ENCODE measurements at places on chromosomes 3 and 15.

- DNase-seq = no peak
Observed at GRCh38 chr3:2950159-2950558, 160.0 kb downstream of the IL5RA start.

DNA sequence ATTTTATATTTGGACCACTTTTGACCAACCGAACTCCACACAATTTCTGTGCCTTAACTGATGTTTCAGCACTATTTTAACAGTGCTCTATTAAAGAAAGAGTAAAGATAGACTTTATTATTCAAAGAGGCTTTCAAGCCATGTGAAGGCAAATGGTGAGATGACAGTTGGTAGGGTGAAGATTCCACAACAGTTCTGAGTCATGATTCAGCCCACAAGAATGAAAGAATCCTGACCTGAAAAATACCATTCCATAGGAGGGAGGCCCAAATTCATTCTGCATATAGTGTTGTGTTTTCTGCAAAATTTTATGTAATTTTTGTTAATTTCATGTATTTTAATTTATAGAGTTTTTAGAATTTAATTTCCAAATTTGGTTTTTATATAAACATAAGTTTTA, 135.6 kb upstream of the STAC start:
- DNase-seq = no peak

DNA sequence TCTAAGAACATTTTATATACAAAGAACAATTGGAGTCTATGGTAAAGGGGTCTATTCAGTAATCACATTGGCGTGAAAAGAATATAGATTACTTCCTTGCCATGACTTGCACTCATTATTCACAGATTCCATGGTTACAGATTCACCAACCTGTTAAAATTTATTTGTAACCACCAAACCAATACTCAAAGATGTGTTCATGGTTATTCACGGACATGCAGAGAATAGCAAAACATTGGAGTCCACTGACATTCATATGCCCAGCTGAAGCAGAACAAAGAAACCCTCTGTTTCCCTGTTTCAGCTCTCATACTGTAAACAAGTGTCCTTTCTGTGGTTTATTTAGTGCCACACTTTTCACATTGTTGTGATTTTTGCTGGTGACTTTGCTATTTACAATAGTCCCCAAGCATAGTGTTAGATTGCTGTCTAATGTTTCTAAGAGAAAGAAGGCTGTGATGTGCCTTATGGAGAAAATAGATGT, 185.8 kb upstream of the TTC14 start:
- DNase-seq = no peak

GRCh38 chr15:51366920-51367319, 25.5 kb downstream of the GLDN start:
- DNase-seq = no peak

- DNase-seq = peak; percentile 40
Observed at GRCh38 chr3:171460725-171461524, 720 bp upstream of the TNIK start.

- no peak for DNase-seq
Observed at GRCh38 chr3:184160456-184160855, 5.3 kb downstream of the DVL3 start.

DNA sequence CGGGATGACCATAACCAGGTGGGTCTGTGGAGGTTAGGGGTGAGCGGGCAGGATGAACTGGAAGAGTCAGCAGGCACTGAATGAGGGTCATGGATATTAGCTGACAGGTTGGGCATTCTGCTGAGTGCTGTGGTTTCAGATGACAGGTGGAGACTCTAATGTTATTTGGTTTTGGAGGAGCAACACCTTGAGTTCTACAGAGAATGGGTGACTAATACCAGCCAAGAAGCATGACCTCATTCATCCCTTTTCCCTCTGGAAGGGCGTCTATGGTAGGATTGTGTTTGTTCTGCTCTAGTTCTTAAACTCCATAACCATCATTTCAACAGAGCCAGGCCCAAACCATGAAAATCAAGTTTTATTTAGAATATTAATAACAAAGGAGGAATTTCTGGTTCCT, 550.7 kb upstream of the LMCD1 start:
- DNase-seq = no peak

- no peak for DNase-seq
Observed at GRCh38 chr3:74739242-74739641, 124.8 kb upstream of the CNTN3 start.

DNA sequence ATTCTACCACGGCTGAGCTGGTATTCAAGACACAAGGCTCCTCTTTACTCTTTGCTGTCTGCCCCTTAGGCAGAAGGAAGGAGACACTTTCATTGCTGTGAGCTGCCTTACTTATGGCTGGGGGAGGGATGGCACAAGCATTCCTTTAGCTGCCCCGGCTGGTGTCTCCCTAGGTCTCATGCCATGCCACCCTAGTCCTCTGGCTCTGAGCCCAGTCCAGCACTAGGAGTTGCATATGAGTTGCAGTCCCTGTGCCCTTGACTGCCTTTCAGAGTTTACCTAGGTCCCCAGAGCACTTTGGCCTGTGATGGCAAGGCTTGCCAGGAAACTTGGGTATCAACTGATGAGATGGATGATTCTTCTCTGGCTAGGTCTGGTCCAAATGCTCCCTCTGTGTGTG, 296.4 kb downstream of the RBMS3 start:
- no peak for DNase-seq

- DNase-seq = no peak
Observed at GRCh38 chr15:47293466-47294162, 423.7 kb upstream of the SEMA6D start.

- DNase-seq = no peak
Observed at GRCh38 chr3:31086698-31087097, 192.2 kb upstream of the GADL1 start.

GRCh38 chr15:65132878-65133547, 595 bp downstream of the PDCD7 start:
- DNase-seq = peak; percentile 17

DNA sequence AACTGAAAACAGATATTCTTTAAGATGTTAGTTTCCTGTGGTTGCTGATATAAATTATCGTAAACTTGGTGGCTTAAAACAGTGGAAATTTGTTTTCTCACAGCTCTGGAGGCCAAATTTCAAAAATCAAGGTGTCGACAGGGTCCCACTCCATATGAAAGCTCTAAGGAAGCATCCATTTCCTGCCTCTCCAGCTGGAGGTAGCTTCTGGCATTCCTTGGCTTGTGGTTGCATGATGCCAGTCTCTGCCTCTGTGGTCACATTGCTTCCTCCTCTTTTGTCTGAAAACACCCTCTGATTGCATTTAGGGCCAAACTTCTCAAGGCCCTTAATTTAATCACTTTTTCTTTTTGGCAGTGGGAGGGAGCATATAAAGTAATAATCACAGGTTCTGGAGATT, 96.8 kb downstream of the PPM1L start:
- DNase-seq = no peak

DNA sequence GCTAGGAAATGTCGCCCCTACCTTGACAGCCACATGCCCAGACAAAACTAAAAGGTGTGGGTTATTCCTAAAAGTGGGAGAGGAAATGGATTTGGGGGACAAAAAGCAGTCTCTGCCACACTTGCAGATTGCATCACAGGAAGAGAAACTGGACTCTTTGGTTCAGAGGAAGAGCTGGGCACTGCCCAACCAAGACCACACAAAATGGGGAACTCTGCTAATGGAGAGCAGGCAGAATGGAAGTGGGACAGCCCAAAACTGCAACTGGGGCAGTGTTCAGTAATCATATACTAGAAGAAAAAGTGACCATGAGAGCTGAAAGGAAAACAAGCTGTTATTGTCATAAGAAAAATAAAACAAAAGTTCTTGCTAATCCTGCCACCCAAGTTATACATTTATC, 138.9 kb upstream of the FRMD4B start:
- DNase-seq = no peak

DNA sequence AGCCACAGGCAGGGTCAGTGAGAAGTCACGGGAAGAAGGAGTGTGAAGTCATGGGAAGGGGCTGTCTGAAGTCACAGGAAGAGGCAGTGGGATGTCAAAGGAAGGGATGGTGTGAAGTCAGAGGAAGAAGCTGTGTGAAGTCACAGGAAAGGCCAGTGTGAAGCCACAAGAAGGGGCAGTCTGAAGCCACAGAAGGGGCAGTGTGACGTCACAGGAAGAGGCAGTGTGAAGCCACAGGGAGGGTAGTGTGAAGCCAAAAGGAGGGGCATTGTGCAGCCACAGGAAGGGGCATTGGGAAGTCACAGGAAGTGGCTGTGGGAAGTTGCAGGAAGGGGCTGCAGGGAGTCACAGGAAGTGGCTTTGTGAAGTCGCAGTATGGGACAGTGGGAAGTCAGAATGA, 35.1 kb downstream of the GASK1A start:
- no peak for DNase-seq

DNA sequence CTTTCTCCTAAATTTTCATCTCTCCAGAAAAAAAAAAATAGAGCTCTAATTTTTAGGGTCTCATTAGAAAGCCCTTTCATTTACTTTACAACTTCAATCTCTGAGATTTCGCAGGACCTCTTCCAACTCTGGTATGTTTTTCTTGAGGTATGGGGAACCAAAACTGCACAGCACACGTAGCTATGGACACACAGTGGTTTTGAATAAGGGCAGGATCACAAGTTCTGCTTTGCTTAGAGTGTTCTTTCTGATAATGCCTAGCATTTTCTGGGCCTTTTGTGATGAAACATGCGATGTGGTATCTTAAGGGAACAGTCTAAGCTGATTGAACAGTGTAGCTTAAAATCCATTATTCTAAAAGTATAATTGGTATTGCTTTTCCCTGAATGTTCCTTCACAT, 25.3 kb downstream of the ZNF592 start:
- no peak for DNase-seq

DNA sequence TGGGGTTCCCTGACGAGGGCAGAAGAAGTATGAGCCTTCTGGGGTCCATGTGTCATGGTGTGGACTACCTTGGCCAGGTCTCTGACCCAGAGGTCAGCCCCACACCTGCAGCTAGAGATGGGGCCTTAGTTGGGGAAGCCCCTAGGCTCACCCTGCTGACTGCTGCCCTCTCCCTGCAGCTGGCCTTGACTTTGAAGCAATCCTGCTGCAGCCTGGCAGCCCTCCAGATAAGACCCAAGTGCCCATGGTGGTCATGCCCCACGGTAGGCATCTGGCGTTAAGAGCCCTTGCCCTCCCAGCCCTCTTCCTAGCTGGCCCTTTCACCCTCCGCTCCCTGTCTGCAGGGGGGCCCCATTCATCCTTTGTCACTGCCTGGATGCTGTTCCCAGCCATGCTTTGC, 7.4 kb downstream of the APEH start:
- no peak for DNase-seq

DNA sequence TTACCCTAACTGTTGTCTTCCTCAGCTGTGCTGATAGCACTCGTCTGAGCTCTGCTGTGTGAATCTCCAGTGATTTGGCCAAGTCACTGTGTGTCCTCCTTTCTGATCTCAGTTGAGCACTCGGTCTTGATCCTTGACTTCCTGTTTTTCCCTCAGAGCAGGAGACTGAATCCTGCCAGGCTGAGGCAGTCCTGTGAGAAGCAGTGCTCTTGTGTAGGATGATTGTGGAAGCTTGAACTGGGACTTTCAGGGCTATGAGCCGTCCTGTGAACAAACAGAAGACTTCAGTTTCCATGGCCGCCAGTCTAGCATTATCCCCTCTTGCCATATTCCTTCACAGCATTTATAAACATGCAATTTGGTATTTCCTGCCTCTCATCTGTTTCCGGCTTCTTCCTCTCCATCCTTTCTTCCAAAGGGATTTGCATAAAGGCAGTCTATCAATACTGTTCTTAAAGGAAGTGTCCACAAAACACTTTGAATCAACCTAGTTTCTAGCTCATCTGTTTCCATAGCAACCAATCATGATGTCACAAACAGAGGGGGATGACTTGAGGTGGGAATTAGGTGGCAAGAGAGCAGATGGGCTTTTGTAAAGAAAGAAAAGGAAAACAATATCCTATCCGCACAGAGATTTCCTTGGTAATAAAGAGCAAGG, 237.2 kb downstream of the AGBL1 start:
- no peak for DNase-seq

DNA sequence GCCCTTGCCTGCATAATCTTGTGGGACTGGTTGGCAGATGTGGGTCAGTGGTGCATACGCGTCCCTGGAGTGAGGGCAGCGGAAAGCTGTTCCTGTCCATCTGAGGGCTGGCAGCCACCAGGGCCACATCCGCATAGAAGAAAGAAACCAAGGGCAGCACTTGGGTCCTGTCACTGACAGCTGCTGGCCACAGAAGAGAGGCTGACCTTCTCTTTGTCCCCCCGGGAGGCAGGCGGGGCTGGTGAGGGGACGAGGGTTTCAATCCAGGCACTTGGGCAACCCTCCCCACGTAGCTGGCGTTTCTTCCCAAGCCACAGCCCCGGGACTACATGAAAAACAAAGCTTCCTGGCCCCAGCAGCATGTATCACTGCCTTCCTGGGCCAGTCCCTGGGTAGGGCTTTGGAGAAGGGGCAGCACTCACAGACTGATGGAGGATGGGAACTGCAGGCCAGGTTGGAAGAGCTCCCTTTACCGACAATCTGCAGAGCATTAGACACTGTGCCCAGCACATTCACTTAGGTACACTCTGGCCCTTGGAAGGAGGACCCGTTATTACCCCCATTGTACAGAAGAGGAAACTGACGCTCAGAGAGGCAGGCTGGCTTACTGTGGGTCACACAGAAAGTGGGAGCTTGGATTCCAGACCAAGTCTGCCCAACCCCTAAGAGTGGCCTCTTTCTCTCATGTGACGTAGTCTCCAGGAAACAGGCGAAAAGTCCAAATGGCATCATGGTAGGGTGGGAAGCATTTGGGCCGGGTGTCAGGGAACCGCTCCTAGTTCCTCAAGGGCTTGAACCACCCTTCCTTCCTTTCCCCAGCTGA, 78.8 kb upstream of the SLC6A6 start:
- DNase-seq = no peak

DNA sequence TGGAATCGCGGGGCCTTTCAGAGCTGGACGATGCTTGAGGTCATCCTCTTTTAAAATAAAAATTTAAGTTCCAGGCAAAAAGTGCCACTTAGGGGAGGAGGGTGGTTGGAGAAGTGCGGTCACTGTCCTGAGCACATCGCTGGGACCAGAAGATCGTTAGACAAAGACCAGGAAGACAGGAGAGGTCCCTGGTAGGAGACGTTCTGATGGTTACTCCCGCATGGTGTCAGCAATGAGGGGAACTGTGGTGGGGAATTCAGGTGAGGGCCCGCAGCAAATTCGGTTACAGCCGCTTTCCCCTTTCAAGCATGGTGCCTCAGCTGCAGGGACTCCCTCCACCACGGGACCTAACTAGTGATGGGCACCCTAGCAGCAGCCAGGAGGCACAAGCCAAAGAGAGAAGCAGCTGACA, 1.0 kb upstream of the ISY1 start:
- DNase-seq = peak; percentile 48

GRCh38 chr15:52527911-52528563, 643 bp downstream of the MYO5A start:
- peak; percentile 33 for DNase-seq
